Stimulated activated CD8-positive, alpha-beta memory T cell treated with anti-CD3 and anti-CD28 coated beads, Interleukin-7, amount 100 ng/mL, for 4 hours (primary cell): ENCODE measurements at places on chromosomes 2 and 18.

- DNase-seq, result no peak
Measured at GRCh38 chr2:201709747-201710146, 11.3 kb upstream of the MPP4 start.

DNA sequence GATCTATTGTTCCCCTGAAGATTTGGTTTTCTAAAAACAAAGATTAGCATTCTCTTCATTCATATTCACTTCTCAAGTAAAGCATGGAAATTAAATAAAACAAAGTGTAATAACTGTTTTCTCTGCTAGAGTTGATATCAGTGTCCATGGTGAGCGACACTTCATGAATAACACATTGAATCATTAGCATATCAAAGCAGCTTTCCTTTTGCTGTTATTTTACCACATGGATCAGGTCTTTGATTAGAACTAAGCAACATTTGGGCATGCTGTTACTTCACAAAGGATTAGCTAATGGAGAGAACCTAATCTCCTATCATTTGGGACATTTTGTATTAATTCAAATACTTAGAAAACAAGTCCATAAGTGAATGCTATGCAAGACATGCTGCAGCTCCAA is 368.8 kb upstream of the CDH19 start:
- no peak for DNase-seq

DNA sequence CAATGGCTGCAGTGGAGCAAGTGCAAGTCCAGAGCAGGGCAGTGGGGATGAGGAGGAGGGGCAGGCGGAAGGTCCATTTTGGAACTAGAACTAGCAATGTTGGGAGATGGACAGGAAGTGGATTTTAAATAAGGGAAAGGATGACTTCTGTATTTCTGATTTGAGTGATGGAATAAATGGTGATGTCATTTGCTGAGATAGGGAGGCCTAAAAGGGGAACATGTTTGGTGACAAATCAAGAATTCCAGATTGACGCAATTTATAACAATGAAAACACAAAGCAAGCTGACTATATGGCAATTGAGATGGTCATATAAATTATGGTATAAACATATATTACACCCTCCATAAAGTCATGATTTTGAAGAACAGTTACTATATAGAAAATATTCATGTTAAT is 209.3 kb downstream of the SS18 start:
- no peak for DNase-seq

DNA sequence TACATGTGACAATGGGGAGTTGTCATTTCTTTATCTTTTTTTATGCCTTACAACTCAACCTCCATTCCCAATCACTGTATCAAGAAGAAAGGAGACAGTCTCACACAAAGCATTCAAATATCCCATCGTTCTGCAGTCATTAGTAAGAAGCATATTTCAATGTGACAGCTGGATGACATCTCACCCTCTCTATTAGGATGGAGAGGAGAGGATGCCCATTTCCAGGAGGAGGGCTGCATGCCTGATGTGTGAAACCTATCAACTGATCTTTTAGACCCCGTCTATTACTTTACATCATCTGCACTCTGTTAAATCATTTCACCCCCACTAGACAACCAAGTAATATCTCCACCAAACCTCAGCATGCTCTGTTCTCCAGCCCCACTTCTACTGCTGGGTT is 292.7 kb upstream of the CHAC2 start:
- no peak for DNase-seq

- DNase-seq, result no peak
Measured at GRCh38 chr2:196080526-196080925, 11.9 kb upstream of the DNAH7 start.

DNA sequence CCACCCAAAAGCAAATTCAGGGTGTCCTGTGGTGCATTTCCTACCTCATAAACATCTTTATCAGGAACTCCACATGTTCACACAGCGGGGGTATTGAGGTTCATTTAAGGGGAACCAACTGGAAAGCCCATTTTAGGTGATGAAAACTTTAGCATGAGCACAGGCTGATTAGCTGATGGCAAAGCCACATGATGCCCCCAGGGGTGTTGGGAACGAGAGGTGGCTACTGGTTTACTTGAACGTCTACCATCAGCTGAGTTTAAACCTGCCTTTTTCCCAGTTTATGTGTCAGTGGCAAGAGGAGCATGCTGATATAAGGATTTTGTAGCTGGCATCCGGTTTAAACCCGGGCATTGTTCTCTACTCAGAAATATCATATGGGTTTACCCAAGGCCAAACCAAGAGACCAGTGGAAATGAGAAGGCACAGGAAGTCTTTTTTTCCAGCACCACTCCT is 54.5 kb upstream of the UPP2 start:
- DNase-seq, result no peak

DNA sequence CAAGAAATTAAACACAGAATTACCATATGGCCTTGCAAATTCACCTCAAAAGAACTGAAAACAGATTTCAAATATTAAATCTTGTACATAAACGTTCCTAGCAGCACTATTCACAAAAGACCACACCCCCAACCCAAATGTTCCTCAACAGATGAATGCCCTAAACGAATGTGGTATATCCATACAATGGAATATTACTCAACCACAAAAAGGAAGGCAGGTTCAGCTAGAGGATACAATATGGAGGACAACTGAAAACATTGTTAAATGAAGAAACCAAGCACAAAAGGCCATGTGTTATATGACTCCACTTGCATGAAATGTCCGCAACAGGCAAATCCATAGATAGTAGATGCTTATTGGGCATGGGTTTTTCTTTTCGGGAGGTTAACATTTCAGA is 61.7 kb downstream of the PPP4R1 start:
- DNase-seq, result no peak

GRCh38 chr18:9829397-9829712 is 56.4 kb upstream of the TXNDC2 start:
- DNase-seq, result no peak

DNA sequence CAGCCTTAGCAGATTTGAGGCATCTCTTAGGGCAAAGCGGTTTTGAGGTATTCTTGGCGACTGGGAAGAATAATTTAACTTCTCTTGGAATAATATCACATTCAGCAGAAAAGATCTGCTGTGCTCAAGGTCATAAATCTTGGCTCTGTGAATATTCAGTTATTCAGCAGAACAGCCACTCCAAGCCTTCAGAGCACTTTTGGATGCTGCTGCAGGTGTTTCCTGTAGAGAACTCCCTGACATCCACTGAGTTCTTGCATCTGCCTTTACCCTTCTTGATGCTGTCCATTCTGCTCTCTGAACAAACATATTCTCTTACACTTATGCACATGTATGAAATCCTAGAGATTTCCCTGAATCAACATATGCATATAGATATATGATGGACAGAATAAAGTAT is 390.3 kb downstream of the NRXN1 start:
- no peak for DNase-seq

DNA sequence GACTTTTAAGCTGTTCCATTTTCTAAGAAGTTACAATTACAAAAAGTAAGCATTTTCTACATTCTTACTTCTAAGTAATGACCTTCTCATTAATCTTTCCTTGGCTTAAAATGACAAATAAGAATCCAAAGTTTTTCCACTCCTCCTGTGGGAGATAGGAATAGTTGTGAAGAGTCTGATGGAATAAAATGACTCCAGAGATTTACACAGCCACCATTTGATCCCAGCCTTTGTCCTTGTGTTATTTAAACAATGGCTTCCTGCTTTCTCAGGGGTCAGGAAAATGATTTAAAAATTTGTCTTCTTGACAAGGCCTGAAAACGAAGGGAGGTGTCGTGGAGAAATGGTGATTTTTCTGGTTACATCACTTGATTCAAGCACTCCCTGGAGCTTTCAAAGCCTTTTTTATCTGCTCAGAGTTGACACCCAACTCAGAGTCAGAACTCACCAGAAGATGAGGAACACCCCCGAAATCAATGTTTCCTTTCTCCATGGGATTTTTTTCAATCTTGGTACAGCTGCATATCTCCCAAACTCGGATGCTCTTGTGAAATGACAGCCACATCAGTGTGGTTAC is 106.5 kb downstream of the GALNT3 start:
- no peak for DNase-seq

- DNase-seq, result no peak
Measured at GRCh38 chr2:144935191-144935590, 415.3 kb upstream of the ZEB2 start.

DNA sequence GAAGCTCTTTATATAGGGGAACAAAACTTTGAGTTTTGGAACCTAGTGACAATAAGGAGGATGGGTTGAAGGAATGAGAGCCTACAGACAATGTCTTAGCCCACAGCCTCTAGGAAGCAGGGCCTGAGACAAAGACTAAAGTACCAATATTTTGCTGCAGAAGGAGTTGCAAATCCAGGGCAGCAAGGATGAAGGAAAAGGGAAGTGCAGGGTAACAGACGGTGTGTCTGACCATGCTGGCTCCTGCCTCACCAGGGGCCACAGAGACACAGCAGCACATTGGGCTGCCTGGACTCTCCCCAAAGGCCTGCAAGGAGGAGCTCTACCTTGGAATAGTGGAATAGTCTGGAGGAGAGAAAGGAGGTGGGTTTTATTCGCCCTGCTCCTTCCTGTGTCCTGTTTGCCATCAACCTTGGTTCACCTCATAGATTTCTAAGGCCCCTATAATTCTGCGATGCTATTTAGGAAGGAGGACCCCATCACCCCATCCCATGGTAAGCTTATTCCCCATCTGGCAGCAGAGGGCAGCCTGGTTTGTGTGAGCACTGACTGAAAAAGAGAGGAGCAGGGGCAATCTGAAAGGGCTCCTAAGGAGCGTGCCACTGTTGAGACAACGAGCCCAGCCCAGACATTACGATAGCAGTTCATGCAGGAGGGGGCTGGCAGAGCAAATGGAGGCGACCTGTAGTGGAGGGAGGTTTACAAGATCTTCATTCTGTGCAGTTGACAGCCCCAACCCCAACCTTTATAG is 143.4 kb downstream of the MGAT5 start:
- DNase-seq, result no peak

GRCh38 chr2:68653034-68653433 is 9.7 kb downstream of the PROKR1 start:
- DNase-seq, result no peak

- DNase-seq, result no peak
Measured at GRCh38 chr2:18531194-18531593, 29.3 kb downstream of the RDH14 start.

DNA sequence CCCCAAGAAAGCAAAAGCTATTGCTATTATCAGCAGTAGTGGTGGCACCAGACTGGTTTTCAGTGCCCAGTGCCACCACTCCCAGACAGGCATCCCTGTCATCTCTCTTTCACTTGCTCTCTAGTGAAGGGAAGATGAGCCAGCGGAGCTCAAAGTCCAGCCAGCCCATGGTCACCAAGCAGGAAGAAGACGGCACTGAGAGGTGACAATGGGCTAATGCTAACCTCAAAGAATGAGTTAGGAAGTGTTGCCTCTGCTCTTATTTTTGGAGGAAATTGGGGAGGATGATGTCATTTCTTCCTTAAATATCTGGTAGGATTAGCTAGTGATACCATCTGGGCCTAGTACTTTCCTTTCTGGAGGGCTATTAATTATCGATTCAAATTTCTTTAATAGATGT is 1.7 kb downstream of the SP140 start:
- DNase-seq, result no peak

- DNase-seq, result no peak
Measured at GRCh38 chr2:124380221-124380749, 355.2 kb downstream of the CNTNAP5 start.

DNA sequence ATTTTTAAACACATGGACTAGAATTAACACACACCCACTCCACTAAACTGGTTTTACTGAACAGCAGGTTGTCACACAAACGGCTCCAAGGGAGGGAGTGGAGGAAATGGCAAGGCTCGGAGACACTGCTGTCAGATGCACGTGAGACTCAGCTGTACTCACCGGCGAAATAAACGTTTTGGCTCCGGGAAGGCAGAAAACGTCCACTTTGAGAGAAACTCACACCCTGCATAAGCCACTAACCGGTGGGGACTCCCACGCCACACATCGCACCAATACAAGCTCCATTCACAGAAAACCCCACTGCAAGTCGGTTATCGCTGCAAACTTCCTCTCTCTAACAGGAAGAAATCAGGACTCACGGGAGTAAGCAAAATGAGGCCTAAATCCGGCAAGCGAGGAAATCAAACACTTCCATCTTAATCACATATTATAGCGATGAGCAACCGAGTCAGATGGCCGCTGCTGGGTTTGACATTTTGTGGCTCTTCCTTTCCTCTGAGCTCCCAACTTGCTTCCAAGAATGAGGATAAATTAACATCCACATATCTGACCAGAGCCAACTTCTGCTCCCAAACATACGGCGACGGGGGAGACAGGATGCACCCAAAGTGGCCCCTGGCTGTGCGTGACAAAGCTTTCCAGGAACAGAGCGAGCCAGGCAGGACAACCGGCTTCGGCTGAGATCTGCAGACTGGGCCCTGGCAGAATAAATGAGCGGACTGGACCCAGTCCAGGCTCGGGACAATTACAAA is 63.5 kb downstream of the HDAC4 start:
- DNase-seq, result no peak

DNA sequence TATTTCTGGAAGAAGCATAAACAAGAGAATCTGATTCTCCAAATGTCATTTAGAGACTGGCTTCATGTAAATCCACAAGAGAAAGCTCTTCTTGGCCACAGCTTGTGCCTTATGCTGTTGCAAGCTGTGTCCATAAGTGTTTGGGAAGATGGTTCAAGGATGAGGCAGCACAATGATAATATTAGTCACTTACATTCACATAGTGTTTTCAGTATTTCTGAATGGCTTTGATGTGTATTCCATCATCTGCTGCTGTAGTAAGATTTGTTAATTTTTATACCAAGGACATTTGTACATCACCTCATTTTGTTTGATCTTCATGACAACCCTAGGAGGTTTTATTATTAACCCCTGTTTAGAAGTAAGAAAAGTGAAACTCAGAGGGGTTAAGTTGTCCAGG is 29.9 kb downstream of the CREG2 start:
- DNase-seq, result no peak

- no peak for DNase-seq
Measured at GRCh38 chr2:219111375-219112061, 49.1 kb downstream of the NHEJ1 start.
